Esophagus (tissue), 2 donors: ENCODE measurements at places on chromosomes 7 and 10. TPM values are rescaled to one million over a fixed set of nuclear protein-coding genes. Genes with fewer than 3 reads are reported as not detected.

ARHGEF5 gene
- 14.6 TPM for polyA plus RNA-seq

SCIN gene
- 22.3 TPM for polyA plus RNA-seq

MSS51 gene
- polyA plus RNA-seq: 0.54 TPM

MCU gene
- 17.8 TPM for polyA plus RNA-seq

THAP5 gene
- 3.6 TPM for polyA plus RNA-seq

PAPOLB gene
- polyA plus RNA-seq: not detected

OR9A2 gene
- not detected for polyA plus RNA-seq

MDH2 gene
- 39.3 TPM for polyA plus RNA-seq

INTS15 gene
- 11.8 TPM for polyA plus RNA-seq

ACTR3C gene
- 8.0 TPM for polyA plus RNA-seq

ADAM8 gene
- polyA plus RNA-seq: 2.6 TPM

NUDT1 gene
- 24.7 TPM for polyA plus RNA-seq

HOXA10 gene
- 0.09 TPM for polyA plus RNA-seq

PPP1R17 gene
- not detected for polyA plus RNA-seq

ATP6V0A4 gene
- polyA plus RNA-seq: 1.3 TPM

AZGP1 gene
- polyA plus RNA-seq: 1.6 TPM

PNLIPRP2 gene
- 0.14 TPM for polyA plus RNA-seq

SAP25 gene
- polyA plus RNA-seq: 1.5 TPM

TRIM73 gene
- polyA plus RNA-seq: 2.9 TPM

C10orf67 gene
- polyA plus RNA-seq: 0.08 TPM
